G401 (cell line): ENCODE measurements at places on chromosomes 5 and 9. TPM values are rescaled to one million over a fixed set of nuclear protein-coding genes. Genes with fewer than 3 reads are reported as not detected.

The PCSK1 gene
- not detected in 2 replicates for total RNA-seq

The SLCO4C1 gene
- total RNA-seq = not detected in 2 replicates

The ELAVL2 gene
- not detected in 2 replicates for total RNA-seq

The FOXI1 gene
- not detected in 2 replicates for total RNA-seq

The PAXX gene
- total RNA-seq = 52.2 and 79.6 TPM in 2 replicates

The HAPLN1 gene
- total RNA-seq = 0.47 TPM in 1 of 2 replicates, not detected in the other

The PCA3 gene
- not detected in 2 replicates for total RNA-seq

The C9orf50 gene
- not detected in 2 replicates for total RNA-seq

The SMIM33 gene
- total RNA-seq = not detected in 2 replicates

The PCDHGA3 gene
- not detected in 2 replicates for total RNA-seq

The EQTN gene
- total RNA-seq = not detected in 2 replicates
